ENCODE measurements at places on chromosomes 6 and 20.

- DNase-seq, result no peak
These were observed 1.9 kb downstream of the STMND1 start for GRCh38 chr6:17103715-17104114.

GRCh38 chr6:139567095-139567494, 192.6 kb upstream of the CITED2 start:
- no peak for DNase-seq

- DNase-seq, result no peak
These were observed 13.5 kb downstream of the BEND3 start for GRCh38 chr6:107101686-107102413.

DNA sequence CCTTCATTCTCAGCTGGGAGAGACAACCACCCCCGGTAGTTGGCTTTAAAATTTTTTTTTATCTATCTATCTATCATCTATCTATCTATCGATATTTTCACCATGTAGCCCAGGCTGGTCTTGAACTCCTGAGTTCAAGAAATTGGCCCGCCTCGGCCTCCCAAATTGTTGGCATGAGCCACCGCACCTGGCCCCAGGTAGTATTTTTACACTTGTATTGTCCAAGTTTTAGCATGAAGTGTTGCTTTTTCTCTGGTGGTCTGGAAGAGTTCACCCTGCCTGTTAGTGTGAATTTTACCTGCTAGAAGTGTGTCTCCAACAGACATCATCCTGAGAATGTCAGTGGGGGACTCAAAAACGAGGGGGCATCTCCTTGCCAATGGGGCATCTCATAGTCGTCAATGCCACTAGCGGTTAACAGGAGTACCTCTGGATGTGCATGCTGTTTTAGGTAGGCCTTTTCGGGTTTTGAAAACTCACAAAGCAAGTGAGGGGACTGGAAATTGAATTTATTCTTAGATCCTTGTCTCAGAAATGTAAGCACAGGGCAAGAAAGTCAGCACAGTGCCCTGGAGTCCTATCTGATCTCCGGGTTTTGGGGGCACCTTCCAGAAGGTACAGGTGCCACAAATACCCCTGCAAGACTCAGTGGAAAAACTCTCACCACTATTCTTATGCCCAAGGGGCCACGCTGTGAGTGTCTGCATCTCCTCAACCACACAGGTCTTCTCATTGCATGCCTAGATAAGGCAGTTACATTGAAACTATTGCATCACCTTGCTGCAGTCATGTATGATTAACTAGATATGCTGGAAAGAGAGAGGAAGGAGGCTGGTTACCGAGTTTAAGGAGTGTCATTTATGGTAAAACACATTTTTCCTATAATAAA, 37.1 kb downstream of the TNFAIP3 start:
- no peak for DNase-seq

GRCh38 chr6:127877231-127877630, 23.6 kb downstream of the THEMIS start:
- DNase-seq, result no peak

DNA sequence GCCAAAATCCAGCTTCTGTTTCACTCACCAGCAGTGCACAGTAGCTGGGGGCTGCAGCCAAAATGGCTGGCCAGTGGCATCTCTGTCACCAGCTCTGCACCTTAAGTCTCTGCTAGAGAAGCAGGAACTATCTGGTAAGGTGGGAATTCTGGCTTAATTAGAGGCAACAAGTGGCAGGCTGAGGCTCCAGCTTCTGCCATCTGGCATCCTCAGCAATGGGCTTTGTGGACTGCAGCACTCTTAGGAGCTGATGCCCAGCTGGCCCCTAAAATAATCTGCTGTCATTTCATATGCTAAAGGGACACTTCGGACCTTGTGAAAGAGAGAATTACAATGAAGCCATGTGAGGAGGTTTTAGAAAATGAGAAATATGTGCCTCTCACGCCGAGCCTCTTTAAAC, 4.6 kb upstream of the CLDN20 start:
- DNase-seq, result no peak

- DNase-seq, result no peak
These were observed 75.2 kb downstream of the OR2B2 start for GRCh38 chr6:27836783-27837624.

- DNase-seq, result no peak
These were observed 46.1 kb downstream of the POU3F2 start for GRCh38 chr6:98880486-98880885.

DNA sequence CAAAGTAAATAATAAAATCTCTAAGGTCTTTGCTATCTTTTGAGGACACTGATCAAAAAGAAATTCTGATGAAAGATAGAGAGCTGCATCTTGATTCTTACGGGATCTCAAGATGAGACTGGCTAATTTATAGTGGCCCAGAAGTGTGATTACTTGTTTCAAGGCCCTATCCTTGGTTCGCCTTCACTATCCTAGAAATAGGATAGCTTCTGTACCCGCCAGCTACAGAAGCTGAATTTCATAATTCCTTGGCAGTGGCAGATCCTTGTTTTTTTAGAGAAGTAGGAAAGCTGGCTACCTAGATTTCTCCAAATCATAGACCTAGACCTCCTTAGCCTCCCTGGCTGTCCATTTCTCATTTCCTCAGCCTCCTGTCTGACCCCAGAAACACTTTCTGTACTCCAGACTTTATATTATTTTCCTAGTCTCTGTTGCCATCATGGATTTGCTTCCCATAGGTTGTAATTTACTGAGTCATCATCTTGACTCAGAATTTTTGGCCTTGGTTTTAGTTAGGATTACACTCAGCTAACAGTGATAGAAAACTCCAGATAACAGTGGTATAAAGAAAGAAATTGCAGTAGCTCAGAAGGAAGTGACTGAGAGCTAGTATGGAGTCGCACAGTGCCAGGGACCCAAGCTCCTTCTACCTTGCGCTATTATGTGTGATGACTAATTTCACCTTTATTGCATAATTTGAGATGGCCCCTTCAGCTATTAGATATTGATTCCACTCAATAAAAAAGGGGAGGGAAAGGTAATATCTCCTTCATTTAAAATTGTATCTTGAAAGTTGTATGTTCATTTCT, 27.7 kb downstream of the PHF3 start:
- DNase-seq, result no peak

- DNase-seq, result no peak
These were observed 81.7 kb downstream of the COL9A1 start for GRCh38 chr6:70221025-70221714.

GRCh38 chr6:119495230-119495683, 145.7 kb upstream of the MAN1A1 start:
- no peak for DNase-seq

GRCh38 chr6:131741688-131742393, 31.0 kb upstream of the CTAGE9 start:
- no peak for DNase-seq

GRCh38 chr6:4010689-4011090, 68.2 kb downstream of the FAM217A start:
- no peak for DNase-seq

- DNase-seq, result no peak
These were observed 73.7 kb downstream of the RPP40 start for GRCh38 chr6:4930025-4930691.

DNA sequence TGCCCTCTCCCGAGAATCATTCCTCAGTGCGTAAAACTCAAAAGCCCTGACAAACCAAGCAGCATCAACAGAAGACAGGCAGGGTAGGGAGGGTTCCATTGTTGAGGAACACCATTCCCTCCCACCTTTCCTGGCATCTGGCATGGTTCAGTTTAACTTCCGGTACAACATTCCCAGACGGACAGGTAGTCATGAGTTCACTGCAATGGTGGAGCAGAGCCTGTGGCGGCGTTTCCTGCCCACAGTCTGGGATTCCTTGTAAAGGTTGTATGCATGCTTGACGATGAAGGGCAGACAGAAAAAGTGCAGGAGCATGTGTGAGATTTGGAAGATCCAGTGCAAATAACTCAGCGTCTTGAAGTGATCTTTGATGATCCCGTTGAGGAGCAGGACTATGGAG, 42.3 kb downstream of the PIM1 start:
- no peak for DNase-seq

DNA sequence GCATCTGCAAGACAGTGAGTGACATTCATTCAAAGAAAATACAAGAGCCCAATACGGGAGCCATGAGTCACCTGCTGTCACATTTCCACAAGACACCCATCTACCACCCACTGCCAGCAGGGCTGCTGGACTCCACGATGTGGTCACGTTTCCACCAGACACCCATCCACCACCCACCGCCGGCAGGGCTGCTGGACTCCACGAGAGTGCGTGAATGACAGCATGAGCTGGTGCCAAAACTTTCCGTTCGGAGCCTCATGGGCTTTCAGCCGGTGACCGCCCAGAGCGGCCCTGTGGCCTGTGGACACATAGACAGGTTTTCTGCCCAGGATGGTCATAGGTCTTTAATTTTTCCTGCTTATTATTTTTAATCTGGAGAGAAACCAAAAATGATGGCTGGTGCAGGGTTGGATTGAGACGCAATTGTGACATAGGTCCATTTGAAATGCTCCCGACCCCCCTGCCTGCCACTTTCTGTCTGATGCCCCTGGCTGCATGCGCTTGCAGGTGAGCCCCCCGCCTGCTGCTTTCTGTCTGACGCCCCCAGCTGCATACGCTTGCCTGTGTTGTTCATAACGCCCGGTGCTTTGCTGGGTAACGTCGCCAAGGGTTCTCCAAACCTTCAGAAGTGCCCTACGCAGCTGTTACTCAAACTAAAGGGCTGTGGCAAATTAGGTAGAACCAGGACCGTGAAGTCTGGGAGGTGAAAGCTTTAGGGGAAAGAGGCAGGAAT, 59.1 kb upstream of the SMOC2 start:
- no peak for DNase-seq

DNA sequence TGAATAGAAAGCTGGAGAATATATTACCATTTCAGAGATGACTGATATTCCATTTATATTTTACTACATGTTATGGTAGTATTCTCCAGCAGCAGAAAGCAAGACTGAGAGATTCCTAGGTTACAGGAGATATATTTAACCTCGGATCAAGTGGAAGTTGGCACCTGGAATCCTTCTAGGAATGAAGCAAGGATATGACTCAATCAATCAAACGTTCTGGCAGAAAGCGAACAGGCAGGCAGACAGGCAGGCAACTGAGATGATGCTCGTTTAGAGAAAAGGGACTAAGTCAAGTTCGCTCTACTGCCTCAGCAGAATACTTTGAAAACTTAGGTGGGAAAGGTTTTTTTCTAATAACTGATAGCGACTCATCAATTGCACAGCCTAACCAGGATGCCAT, 46.2 kb downstream of the PAK5 start:
- no peak for DNase-seq

- no peak for DNase-seq
These were observed 203.7 kb downstream of the NFATC2 start for GRCh38 chr20:51338692-51339440.
